Naive B cell (primary cell): ENCODE measurements at places on chromosomes 5 and 9. TPM values are rescaled to one million over a fixed set of nuclear protein-coding genes. Genes with fewer than 3 reads are reported as not detected.

GRCh38 chr9:34994900-34995669, 5.5 kb downstream of the DNAJB5 start:
- no peaks in the 10 kb centered on the region for H3K36me3 ChIP-seq
- no peak overlapping the region for H3K4me3 ChIP-seq
- H3K4me1 ChIP-seq = peaks cover 12% of the 10 kb centered on the region
- DNase-seq = no peak
- no peaks in the 10 kb centered on the region for H3K27me3 ChIP-seq
- H3K27ac ChIP-seq = no peak overlapping the region

GRCh38 chr9:4262735-4263141, 37.1 kb downstream of the GLIS3 start:
- no peak overlapping the region for H3K4me3 ChIP-seq
- no peak overlapping the region for H3K27ac ChIP-seq
- H3K36me3 ChIP-seq = no peaks in the 10 kb centered on the region
- no peaks in the 10 kb centered on the region for H3K27me3 ChIP-seq
- DNase-seq = no peak

GRCh38 chr5:158814521-158814920, 285.2 kb downstream of the EBF1 start:
- DNase-seq = no peak
- H3K4me3 ChIP-seq = no peak overlapping the region
- H3K27ac ChIP-seq = peak overlapping the region; percentile 81
- no peaks in the 10 kb centered on the region for H3K27me3 ChIP-seq
- H3K4me1 ChIP-seq = peaks cover 88% of the 10 kb centered on the region

DNA sequence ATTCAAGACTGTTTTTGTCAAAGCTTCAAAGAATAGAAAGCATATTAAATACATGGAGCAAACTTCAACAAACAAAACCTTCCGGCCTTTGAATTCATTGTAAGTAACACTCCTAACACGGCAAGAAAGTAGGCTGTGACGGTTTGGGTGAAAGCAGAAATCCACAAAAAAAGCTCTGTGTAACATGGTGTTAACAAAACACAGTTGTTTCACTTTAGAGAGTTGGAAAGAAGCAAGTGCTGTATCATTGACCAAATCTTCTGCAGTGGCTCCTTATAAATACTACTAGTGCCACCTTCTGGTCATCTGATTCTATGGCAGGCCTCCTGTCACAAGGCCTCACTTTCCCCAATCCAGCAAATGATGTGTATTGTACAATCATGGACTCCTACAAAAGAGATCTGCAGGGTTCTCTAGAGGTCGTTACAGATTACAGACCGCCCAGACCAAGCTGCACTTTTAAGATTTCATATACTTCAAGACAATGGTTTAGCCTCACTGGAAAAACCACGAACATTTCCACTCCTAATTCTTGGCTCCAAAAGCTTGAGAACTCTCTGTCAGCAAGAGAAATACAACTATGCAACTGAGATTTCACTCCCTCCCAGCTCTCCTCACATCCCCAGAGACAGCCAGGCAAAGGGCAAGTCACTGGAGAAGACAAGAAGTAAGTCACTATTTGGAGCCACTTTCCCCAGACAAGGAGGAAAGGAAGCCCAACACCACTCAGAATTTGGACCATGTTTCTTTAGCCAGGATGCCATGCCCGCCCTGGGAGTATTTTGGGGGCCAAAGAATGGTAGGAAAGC, 196.2 kb downstream of the DTWD2 start:
- H3K27ac ChIP-seq = no peak overlapping the region
- peaks cover 7% of the 10 kb centered on the region for H3K27me3 ChIP-seq
- no peaks in the 10 kb centered on the region for H3K4me1 ChIP-seq
- no peak overlapping the region for H3K4me3 ChIP-seq
- DNase-seq = peak; percentile 26

- no peaks in the 10 kb centered on the region for H3K4me1 ChIP-seq
- peaks cover 15% of the 10 kb centered on the region for H3K36me3 ChIP-seq
- H3K27ac ChIP-seq = no peak overlapping the region
- no peak overlapping the region for H3K4me3 ChIP-seq
- no peaks in the 10 kb centered on the region for H3K27me3 ChIP-seq
Observed at GRCh38 chr5:94288937-94289336, 329.5 kb downstream of the KIAA0825 start.

- H3K36me3 ChIP-seq = peaks cover 7% of the 10 kb centered on the region
- no peaks in the 10 kb centered on the region for H3K4me1 ChIP-seq
Observed at GRCh38 chr5:80607832-80608231, 37.8 kb upstream of the ANKRD34B start.

GRCh38 chr5:118905196-118905595, 83.2 kb downstream of the DTWD2 start:
- H3K36me3 ChIP-seq = peaks cover 3% of the 10 kb centered on the region
- no peak overlapping the region for H3K4me3 ChIP-seq
- H3K4me1 ChIP-seq = peaks cover 12% of the 10 kb centered on the region
- H3K27ac ChIP-seq = no peak overlapping the region
- DNase-seq = no peak

GRCh38 chr5:151718153-151718552, 31.4 kb upstream of the SPARC start:
- no peak overlapping the region for H3K27ac ChIP-seq
- H3K27me3 ChIP-seq = peaks cover 5% of the 10 kb centered on the region
- H3K4me1 ChIP-seq = peaks cover 35% of the 10 kb centered on the region
- no peak overlapping the region for H3K4me3 ChIP-seq

DNA sequence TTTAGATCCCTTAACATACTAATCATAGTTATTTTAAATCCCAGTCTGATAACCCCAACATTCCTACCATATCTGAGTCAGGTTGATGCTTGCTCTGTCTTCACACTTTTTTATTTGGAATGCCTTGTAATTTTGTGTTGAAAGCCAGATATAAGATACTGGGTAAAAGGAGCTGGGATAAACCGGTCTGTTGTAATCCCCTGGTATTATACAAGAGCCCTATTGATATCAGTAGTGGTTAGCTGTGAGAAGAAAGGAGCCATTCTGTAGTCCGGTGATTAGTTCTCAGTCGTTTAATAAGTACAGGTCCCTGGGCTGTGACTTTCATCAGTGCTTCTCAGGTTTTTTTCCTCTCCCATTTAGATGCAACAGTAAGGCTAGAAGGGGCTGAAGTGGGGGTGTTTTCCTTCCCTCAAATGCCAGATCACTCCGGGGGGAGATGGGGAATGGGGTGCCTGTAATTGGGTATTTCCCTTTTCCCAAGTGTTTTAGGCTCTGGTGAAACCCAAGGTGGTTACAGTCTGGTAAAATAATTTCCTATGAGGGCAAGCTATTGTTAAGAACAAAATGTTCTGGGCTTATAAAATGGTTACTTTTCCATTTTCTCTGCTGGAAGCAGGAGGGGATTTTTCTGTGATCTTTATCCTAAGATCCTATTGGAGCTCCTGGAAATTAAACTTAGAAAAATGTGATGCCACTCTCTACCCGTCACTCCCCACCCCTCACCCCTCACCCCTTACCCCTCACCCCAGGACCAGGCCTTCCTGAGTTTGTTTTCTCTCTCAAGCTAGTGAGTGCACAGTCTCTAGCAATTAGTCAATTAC, 72.7 kb downstream of the KCNN2 start:
- no peak overlapping the region for H3K4me3 ChIP-seq
- H3K27ac ChIP-seq = no peak overlapping the region
- H3K4me1 ChIP-seq = no peaks in the 10 kb centered on the region
- no peak for DNase-seq

DNA sequence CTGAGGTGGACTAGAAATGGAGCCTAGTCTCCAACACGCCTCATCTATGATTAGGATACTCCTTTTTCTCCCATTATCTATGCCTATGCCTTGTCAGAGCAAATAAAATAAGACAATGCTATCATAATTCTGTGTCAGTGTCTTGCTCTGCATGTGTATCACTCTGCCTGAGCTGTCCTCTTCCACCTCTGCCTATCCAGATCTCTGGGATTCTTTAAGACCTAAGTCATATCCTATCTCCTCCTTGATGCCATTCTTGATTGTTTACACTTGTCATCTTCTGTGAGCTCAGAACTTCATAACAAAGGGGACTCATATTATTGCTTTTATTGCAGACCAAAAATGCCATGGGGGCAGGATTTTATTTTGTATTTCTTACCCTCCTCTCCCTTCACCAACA, 351.2 kb upstream of the C9orf72 start:
- H3K4me1 ChIP-seq = no peaks in the 10 kb centered on the region
- no peak overlapping the region for H3K27ac ChIP-seq
- H3K36me3 ChIP-seq = no peaks in the 10 kb centered on the region
- no peak overlapping the region for H3K4me3 ChIP-seq

DNA sequence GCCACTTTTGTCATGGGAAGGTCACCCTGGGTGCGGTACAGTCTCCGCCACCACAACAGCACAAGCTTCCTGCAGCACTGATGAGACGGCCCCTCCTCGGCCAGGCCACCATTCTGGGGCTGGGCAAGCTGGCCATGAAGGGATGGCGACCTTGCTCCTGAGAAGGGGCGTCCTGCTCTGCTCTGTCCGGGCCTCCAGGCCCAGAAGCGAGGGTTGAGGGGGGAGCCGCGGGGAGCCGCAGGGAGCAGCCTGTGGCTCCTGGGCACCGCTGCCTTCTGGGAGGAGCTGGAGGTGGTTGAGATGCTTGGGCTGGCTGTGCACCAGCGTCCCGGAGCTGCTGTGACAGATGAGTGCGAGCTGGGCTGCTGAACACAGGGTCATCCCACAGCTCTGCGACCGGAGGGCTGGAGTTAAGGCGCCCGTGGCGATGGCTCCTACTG, 84.3 kb upstream of the RAPGEF1 start:
- no peak overlapping the region for H3K4me3 ChIP-seq
- H3K36me3 ChIP-seq = no peaks in the 10 kb centered on the region
- peaks cover 66% of the 10 kb centered on the region for H3K27me3 ChIP-seq
- no peak overlapping the region for H3K27ac ChIP-seq
- H3K4me1 ChIP-seq = no peaks in the 10 kb centered on the region

GRCh38 chr5:132369474-132370180, at the start of gene SLC22A5:
SLC22A5 (plus strand) TSS chr5:132369710; CDS start chr5:132369973, 263 bp downstream.
- H3K4me3 ChIP-seq = peak within 1 kb of the TSS; percentile 74
- H3K4me1 ChIP-seq = peaks cover 16% of the 10 kb centered on the region

DNA sequence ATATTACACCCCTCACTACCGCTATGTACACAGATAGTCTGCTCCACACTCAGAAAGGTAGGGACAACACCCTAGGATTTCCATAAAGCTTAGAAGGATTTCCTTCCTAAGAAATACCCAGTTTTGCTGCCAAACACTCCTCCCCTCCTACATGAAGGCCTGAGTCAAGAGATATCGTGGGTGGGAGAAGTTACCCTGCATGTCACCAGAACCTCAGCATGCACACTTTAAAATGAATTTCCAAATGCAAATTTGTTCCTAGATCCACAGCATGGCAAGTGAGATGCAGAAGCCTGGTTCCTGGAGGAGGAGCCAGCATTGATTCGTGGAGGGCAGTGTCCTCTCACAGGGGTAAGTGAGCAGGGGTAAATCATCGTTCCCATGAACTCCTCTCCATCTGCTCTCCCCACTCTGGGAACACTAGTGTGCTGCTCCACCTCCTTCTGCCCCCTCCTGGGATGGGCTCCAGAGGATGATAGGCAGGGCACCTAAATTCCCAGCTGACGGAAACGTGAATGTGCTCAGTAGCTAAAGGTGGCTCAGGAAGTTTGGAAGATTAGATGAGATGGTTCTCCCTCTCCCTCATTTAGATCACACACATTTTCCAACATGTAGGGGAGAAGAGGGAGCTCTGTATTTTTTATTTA, 76.7 kb downstream of the PDE4D start:
- no peaks in the 10 kb centered on the region for H3K4me1 ChIP-seq
- H3K4me3 ChIP-seq = no peak overlapping the region
- H3K36me3 ChIP-seq = no peaks in the 10 kb centered on the region

- H3K4me3 ChIP-seq = no peak overlapping the region
- no peaks in the 10 kb centered on the region for H3K36me3 ChIP-seq
- no peak for DNase-seq
- H3K4me1 ChIP-seq = no peaks in the 10 kb centered on the region
- no peaks in the 10 kb centered on the region for H3K27me3 ChIP-seq
- H3K27ac ChIP-seq = no peak overlapping the region
Observed at GRCh38 chr9:77725046-77725694, 77.0 kb upstream of the GNA14 start.

- H3K27ac ChIP-seq = no peak overlapping the region
- DNase-seq = no peak
- H3K4me1 ChIP-seq = peaks cover 37% of the 10 kb centered on the region
- H3K27me3 ChIP-seq = no peaks in the 10 kb centered on the region
- H3K4me3 ChIP-seq = no peak overlapping the region
Observed at GRCh38 chr5:34913072-34913471, 2.2 kb downstream of the RAD1 start.

DNA sequence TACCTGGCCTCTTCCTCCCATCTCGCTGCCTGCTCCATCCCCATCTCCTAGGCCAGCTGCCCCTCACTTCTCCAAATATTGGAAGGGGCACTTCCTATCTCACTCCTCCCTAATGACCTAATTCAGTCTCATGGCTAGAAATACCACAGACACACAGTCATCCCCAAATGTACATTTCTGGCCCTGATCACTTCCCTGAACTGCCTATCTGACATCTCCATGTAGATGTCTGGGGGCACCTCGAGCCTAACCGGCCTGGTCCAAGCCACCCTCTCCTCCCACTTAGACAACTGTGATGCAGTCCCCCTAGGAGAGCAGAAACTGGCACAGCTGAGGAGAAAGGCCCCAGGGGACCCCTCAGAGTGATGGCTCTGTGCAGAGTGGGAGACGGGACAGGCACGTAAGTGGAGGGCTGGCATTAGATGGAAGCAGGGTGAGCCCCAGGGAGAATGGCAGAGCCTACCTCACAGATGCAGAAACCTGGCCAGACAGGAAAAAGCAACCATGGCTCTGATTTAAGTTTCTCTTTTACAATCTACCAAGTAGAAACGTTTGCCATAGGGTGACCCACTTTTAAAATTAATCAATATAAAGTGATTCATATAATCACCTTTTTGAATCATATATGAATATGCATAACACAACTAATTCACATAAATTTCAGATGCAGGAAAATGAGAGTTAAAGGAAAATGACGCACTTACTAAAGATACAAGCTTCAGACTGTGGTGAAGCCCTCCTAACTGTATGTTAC, 22.1 kb downstream of the CAMSAP1 start:
- no peak overlapping the region for H3K27ac ChIP-seq
- H3K36me3 ChIP-seq = no peaks in the 10 kb centered on the region
- H3K27me3 ChIP-seq = no peaks in the 10 kb centered on the region
- peaks cover 59% of the 10 kb centered on the region for H3K4me1 ChIP-seq
- no peak overlapping the region for H3K4me3 ChIP-seq

DNA sequence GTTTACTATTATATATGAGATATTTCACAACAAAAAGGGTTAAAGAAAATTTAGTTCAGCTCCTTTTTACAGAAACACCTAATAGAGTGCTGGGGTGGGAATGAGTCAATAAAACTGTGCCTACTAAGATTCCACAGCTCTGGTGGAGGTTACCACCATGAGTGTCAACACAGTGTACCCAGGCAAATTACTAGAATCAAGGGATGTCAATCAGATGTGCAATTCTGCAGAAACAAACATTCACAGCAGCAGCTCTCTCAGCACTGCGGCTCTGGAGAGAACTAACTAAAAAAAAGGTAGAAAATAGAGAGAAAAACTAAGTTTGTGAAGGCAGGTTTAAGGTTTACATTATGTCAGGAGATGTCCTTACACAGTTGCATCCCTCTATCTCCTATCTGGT, 1313.0 kb downstream of the MAT2B start:
- no peaks in the 10 kb centered on the region for H3K4me1 ChIP-seq
- H3K27me3 ChIP-seq = no peaks in the 10 kb centered on the region
- no peak overlapping the region for H3K4me3 ChIP-seq
- H3K27ac ChIP-seq = no peak overlapping the region
- no peaks in the 10 kb centered on the region for H3K36me3 ChIP-seq

Gene ERCC8
- 14.7 TPM for polyA plus RNA-seq

Gene FCN1
- polyA plus RNA-seq = 2.6 TPM

Gene IL13
- polyA plus RNA-seq = not detected

Gene ACOT12
- polyA plus RNA-seq = not detected

Gene MTAP
- polyA plus RNA-seq = 19.1 TPM

Gene PCDHB3
- not detected for polyA plus RNA-seq

Gene ZFP37
- polyA plus RNA-seq = 0.73 TPM

Gene CFAP90
- not detected for polyA plus RNA-seq

Gene THOC3
- 62.1 TPM for polyA plus RNA-seq
